ENCODE measurements at places on chromosomes 3 and 15. TPM values are rescaled to one million over a fixed set of nuclear protein-coding genes. Genes with fewer than 3 reads are reported as not detected.
A peak's percentile ranks its signal among the peaks of the same experiment; 100 is the strongest.

DNA sequence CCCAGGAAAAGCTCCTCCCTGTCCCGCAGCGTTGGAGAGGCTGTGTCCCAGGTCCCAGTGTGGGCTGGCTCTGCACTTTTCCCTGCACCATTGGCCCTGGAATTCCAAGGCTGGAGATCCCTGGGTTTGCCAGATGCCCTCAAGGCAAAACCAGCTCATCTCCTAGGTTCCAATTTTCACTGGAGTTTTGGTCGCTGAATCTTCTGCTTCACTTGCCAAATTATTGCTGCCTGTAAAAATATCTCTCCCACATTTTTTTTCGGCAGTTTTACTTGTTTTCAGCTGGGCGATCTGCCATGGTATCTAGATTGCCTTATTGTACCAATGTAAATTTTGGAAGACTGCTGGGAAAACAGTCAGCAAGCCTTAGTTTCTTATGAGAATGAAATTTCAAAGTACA, 150.9 kb upstream of the ATP10A start:
- no peak for DNase-seq

NIT2 gene
- total RNA-seq, result 46.1 TPM

GRCh38 chr3:42822828-42823227, 13.6 kb downstream of the ACKR2 start:
- no peak for DNase-seq

CTXN2 gene
- not detected for total RNA-seq

GRCh38 chr3:148878095-148878494, 13.0 kb downstream of the CPA3 start:
- DNase-seq, result no peak

DNA sequence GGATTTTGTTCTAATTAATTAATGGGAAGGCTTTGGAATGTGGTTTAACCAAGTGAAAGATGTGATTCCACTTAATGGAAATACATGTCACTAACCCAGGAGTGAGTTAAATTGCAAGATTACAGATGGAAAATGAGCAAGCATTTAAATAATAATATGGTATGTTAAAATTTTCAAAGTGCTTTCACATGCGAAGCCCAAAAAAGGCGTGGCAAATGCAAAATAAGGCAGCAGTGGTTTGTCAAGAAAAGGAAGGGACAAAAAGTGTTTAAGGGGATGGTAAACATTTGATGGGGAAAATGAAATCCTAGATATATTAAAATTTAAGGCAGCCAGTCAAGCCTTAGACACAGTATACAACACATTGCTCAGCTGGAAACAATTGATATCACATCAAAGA, 2.9 kb downstream of the TICRR start:
- DNase-seq, result no peak

PRR20G gene
- not detected for total RNA-seq

DNA sequence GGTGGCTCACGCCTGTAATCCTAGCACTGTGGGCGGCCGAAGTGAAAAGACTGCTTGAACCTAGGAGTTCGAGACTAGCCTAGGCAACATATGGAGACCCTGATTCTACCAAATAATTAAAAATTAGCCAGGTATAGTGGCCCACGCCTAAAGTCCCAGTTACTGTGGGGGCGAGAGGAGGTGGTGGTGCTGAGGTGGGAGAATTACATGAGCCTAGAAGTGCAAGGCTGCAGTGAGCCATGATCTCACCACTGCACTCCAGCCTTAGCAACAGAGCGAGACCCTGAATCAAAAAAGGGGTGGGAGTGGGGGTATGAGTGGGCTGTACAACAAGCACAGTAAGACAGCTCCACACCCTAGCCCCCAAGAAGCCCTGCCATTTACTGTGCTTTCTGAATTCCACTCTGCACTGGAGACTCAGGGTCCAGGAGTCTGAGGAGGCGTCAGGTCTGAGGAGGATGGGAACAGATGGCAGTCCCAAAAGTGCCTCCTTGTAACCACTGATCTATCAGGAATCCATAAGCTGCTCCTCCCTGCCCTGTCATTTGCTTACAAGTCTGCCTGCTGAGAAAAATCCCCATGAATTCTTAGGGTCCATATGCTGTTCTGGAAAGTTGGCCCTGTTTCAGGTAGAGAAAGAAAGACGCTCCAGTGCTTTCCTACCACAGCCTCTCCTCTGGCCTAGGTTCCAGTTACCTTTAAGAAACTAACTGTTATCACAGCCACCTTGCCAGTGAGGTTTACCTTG, 171.1 kb downstream of the MAGI1 start:
- DNase-seq, result no peak

SLITRK3 gene
- total RNA-seq, result not detected

DNA sequence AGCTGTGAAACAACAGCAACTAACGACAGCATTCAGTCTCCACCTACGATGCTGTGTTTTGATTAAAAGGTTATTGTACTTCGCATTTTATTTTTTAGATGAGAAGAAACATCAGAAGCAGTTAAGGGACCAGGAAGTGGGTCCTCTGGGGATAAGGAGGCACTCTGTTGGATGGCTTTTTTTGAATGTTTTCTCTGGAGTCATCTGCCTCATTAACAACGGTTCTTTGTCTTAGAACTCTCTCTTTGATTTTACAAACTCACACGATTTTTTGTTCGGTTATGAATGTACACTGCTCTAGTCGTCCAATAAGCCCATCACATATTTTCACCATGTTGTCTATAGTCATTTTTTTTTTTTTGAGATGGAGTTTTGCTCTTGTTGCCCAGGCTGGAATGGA, 36.0 kb upstream of the ARPIN start:
- no peak for DNase-seq

THSD4 gene
- total RNA-seq, result 26.7 TPM

- no peak for DNase-seq
These were observed 64.0 kb downstream of the USP13 start for GRCh38 chr3:179716811-179717210.

GRCh38 chr3:189805375-189806067, 174.3 kb downstream of the TP63 start:
- no peak for DNase-seq

SPINK8 gene
- total RNA-seq, result not detected

DZIP1L gene
- 10.9 TPM for total RNA-seq

CISH gene
- total RNA-seq, result 10.4 TPM

- no peak for DNase-seq
These were observed 126.4 kb downstream of the GADL1 start for GRCh38 chr3:30768046-30768445.

ALDH1L1 gene
- 8.1 TPM for total RNA-seq

TMEM108 gene
- 0.54 TPM for total RNA-seq

GRCh38 chr3:193599393-193599792, 6.4 kb downstream of the OPA1 start:
- no peak for DNase-seq

TXNRD3 gene
- total RNA-seq, result 8.5 TPM

ZKSCAN7 gene
- 0.39 TPM for total RNA-seq

GRCh38 chr15:89167267-89168176, 53.9 kb downstream of the RLBP1 start:
- no peak for DNase-seq

FBXO40 gene
- not detected for total RNA-seq

GRCh38 chr15:58988006-58988785, 733 bp downstream of the RNF111 start:
- DNase-seq, result peak; percentile 55

NPRL2 gene
- total RNA-seq, result 17.3 TPM

GRCh38 chr3:15815696-15816095, 17.9 kb upstream of the ANKRD28 start:
- DNase-seq, result no peak

PRKAR2A gene
- total RNA-seq, result 31.0 TPM

CFAP20DC gene
- total RNA-seq, result 0.11 TPM

GRCh38 chr3:38151667-38152265, 13.3 kb downstream of the MYD88 start:
- peak; percentile 5 for DNase-seq

- DNase-seq, result no peak
These were observed 46.8 kb upstream of the MCF2L2 start for GRCh38 chr3:183475016-183475763.

GRCh38 chr3:39184081-39184967, 8.1 kb downstream of the XIRP1 start:
- DNase-seq, result no peak

- DNase-seq, result no peak
These were observed 237.1 kb upstream of the CFAP20DC start for GRCh38 chr3:59286791-59287531.

- DNase-seq, result no peak
These were observed 69.0 kb upstream of the FNDC3B start for GRCh38 chr3:171970301-171970788.

DNA sequence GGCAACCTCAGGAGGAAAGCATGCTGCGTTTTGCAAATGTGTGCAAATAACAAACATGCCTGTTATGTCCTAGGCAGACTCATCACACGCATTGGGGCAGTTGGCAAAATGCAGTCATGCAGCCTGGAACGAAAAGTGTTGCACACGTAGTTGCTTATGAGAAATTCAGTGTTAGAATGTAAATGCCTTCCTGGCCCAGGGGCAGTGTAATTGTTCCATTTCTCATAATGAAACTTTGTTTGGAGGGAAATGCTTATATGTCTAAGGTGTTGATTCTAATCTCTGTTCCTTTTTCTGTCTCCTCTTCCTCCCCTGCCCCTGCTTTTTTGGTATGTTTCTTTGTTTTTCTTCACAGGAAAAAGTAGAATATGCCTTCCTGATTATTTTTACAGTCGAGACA, 156.0 kb downstream of the CACNA1D start:
- DNase-seq, result peak; percentile 8

Measured in lower leg skin (tissue), 4 donors.